ENCODE measurements at places on chromosomes 12 and 14.

DNA sequence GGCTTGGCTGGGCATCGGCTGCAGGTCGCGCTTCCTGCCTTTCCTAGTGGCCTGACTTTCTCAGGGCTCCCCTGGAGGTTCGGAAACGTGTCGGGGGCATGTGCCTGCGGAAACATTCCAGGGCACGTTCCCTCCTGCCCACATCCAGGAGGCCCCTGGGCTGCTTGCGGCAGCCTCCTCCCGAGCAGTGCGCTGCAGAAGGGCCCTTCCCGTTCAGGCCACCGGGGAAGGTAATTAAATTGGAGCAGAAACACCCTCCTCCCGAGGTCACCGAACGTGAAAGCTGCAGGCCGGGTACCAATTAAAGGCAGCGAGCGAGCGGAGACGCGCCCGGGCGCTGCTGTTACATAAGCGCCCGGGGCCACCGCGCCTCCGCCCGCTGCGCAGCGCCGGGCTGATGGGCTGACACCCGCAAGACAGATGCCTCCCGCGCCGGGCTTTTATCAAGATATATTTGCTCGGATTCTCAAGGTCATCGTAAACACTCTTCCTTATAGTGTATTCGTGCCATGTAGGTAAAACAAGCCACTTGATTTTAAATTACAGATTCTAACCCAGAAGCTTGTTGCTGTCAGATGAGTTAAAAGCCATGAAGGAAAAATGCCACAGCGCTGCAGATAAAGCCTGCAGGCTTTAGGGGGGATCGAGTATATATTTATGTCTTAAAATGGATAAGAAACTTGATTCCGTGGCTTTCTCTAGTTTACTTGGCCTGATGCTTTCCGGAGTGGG is 31.4 kb downstream of the SSPN start:
- no peak for DNase-seq

- peak; percentile 78 for DNase-seq
These were observed 27.4 kb downstream of the ABCD4 start for GRCh38 chr14:74275241-74275841.

DNA sequence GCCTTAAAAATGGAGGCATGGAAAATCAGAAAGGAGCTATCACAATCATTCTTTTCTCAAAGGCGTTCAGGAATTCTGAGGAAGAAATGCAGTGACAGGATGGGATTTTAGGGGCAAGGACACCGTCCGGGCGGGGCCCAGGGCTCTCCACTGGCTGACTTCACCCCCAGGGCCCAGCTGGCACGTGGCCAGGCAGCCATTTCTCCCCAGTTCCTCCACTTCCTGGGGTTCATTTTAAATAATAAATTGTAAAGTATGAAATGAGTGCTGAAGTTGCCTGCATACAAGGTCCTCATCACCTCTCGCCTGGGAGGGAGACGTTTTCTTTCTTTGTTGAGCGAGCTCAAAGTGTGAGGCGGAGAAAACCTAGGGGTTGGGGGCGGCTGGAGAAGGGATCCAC is 73.8 kb downstream of the WDR20 start:
- DNase-seq, result no peak

DNA sequence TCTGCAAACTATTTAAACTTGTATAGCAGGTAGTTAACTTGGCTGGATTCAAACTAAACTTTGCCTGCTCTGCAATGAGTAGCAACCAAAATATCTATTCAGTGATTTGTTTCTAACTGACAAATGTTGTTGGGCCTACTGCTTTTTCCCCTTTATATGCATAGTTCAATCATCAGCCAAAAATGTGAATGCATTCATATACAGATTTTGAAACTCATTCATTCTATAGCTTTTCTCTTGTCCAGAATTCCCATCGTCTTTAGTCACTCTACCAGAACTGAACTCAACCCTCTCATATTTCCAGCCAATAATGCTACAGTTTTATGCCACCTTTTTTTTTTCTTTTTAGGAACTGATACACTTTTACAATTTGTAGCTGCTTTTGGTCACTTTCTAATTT is 599.8 kb downstream of the RPL10L start:
- no peak for DNase-seq

DNA sequence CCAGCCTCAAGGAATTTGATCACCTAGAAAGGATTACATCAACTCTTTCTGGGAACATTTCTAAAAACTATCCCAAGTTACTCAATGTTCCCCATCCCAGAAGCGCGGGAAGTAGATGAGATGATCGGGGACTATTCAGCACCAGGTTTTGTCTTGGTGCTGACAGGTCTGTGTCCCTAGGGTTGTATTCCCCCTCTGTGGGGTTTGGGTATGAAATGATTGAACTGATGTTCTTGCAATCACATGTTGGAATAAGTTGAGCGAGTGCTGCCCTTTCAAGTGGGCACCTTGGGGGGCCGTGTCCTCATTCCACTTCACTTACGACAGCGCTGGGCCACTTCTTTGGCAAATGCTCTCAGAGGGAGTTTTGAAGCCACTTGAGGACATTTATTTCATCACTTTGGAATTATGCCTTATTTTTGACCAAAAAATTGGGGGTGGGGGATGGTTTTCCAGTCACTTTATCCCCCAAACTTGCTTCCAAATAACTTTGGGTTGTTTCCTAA is 69.8 kb downstream of the RFX4 start:
- DNase-seq, result no peak

DNA sequence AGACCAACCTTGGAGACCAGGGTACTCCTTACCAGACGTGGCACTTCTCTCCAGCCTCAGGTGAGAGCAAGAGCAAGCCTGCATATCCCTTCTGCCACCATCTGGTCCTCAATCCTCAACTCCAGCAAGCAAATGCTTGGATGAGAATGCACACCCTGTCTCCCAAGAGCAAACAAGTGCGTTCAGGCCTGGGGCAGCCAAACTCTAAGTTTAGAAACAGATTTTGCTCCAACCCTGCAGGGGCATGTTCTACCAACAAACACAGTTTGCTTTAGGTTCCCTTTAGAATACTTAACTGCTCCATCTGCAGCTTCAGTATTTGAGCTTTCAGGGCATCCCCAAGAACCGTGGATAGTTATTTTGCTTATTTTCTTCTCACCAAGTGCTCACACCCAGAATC is 55.9 kb upstream of the FICD start:
- no peak for DNase-seq

DNA sequence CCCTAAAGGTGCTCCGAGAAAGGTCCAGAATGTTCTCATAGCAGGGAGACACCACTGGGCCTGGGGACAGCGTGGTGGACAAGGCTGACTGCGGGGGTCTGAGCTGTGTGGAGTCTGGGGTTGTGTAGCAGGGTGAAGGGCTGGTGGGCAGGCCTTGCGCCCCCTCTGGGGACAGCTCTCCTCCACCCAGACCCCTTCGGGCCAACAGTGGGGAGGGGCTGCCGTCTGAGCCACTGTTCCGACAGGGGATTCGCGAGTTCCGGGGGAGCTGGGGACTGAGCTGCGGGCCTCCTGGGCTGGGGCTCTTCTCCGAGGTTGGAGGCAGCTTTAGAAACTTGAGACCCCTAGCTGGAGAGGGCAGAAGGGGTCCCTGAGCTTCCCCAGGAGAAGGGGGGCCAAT is 32.1 kb downstream of the NCKAP5L start:
- no peak for DNase-seq

DNA sequence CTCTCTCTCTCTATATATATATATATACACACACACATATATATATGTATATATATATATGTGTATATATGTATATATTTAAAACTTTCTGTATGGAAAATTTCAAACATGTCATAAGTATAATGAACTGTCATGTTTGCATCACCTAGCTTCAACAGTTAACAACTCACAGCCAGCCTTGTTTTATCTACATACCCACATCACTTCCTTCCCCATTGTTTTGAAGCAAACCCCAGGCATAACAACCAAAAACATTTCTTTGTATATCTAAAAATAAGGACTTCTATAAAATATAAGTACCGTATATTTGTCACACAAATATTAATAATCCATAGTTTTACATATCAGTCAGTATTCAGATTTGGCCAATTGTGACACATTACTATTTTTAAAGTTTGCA is 57.4 kb downstream of the PAPOLA start:
- DNase-seq, result no peak

DNA sequence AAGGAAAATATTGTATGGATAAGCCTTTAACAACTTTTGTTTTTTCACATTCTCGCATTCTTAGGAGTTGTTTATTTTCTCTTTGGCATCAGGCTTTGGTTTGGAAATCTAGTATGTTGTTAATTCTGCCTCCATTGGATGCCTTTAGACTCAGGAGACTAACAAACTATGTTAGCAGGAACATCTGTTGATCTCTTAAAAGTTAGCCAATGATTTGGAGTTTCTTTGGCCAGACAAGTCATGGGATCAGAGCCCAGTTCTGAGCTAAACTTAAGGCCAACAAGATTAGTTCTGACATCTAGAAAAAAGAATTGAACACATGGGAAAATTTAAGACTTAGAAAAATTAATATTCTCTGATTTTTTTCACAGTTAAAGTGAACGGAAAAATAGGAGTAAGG is 35.3 kb upstream of the STRAP start:
- peak; percentile 62 for DNase-seq
